Osteoblast (primary cell): ENCODE measurements at places on chromosomes 5 and 9.

DNA sequence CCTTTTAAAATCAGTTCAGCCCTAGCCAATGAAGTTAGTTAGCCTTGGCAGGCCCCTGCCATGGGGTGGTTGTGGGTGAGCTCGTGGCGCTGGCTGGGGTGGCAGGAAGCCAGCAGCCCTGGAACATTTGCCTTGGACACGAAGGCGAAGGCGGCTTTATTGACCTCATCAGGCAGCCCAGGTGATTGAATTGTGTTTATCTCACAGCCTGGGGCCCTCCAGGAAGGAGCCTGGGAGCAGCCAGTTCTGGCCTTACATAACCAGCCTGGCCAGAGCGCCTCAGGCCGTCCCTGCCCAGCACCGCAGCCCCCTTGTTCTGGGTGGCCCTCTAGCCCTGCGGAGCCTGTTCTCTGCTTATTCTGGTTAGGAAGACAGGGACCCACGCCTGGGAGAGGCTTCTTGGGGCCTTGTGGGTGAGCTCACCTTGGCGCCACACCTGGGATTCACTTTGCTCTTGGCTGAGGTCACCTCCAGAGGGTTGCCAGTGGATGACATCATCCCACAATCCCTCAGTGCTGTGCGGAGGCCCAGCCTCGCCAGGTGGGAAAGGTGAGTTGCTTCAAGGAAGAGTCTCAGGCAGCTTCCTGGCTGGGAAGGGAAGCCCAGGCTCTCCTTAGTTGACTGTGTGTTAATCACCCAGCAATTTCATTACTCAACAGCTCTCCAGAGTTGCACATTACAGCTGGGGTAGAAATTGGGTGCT lies 54.4 kb upstream of the RPL26L1 start:
- DNase-seq, result no peak

DNA sequence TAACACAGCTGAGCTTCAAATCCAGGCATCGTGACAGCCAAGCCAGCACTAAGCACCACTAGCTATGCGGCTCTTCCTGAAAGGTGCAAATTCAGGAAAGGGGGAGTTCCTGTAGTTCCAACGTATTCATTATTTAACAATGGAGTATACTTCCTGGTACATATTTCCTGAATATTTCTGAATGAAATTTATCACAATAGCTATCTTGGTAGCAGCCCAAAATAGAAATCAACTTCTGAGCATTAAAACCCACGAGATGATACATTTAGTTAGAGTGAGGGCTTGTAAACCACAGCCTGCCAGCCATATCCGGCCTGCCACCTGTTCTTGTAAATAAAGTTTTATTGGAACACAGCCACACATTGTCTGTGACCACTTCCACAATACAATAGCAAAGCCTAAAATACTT lies 109.7 kb upstream of the RETREG1 start:
- DNase-seq, result no peak

- no peak for DNase-seq
These were observed 7.6 kb upstream of the IRX2 start for GRCh38 chr5:2759091-2759490.

DNA sequence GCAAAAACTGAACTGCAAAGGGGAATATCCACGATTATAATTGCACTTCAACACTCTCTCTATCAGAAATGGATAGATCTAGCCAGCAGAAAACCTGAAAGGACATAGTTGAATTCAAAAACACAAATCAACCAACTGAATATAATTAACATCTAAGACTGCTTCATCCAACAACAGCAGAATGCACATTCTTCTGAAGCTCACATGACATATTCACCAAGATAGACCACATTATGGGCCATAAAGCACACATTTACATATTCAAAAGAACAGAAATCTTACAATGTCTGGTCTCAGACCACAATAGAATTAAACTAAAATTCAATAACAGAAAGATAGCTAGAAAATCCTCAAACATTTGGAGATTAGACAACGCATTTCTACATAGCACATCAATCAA lies 118.3 kb downstream of the FBXO4 start:
- no peak for DNase-seq

GRCh38 chr5:145062280-145063062 lies 772.7 kb downstream of the PRELID2 start:
- DNase-seq, result peak; percentile 51

DNA sequence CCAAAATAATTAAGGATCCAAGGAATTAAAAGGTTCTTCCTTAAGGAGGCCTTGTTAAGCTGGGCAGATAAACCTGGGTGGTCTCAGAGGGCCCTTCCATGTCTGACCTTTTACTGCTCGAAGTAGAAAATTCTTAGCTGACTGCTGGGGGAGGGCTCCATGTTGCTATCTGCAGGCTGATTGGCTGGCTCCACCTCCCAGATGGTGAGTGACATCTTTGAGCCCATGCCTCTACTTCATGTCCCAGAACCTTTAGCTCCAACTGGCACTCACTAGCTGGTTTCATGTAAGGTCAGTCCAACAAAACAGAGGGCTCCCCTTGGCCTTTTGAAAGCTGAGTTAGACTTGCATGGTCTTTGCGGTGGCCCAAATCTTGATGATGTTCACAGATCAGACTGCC lies 188.2 kb downstream of the PAX5 start:
- no peak for DNase-seq

GRCh38 chr5:51202161-51202560 lies 181.1 kb upstream of the ISL1 start:
- DNase-seq, result no peak
